Bronchus fibroblast of lung (primary cell): ENCODE measurements at places on chromosomes 4 and X. TPM values are rescaled to one million over a fixed set of nuclear protein-coding genes. Genes with fewer than 3 reads are reported as not detected.

Gene EXOC1L
- not detected in 2 replicates for total RNA-seq

Gene NLGN3
- 1.2 and 1.5 TPM in 2 replicates for total RNA-seq

Gene GC
- not detected in 2 replicates for total RNA-seq

Gene TDO2
- total RNA-seq: 1.0 and 2.0 TPM in 2 replicates

Gene WDR19
- 11.3 and 11.6 TPM in 2 replicates for total RNA-seq

Gene FREM3
- not detected in 2 replicates for total RNA-seq

Gene SNCA
- 12.6 and 18.5 TPM in 2 replicates for total RNA-seq

Gene TXK
- total RNA-seq: not detected in 2 replicates

Gene CITED1
- total RNA-seq: 0.17 TPM in 1 of 2 replicates, not detected in the other

Gene MMRN1
- total RNA-seq: not detected in 2 replicates

Gene ADGRA3
- 24.8 and 24.9 TPM in 2 replicates for total RNA-seq

Gene ZFP92
- total RNA-seq: 0.15 and 0.17 TPM in 2 replicates

Gene FGD1
- 10.4 TPM in 2 replicates for total RNA-seq

Gene PFKFB1
- 0.45 TPM in 1 of 2 replicates, not detected in the other for total RNA-seq

Gene DIPK2B
- not detected in 2 replicates for total RNA-seq

Gene CLDN2
- not detected in 2 replicates for total RNA-seq

Gene RIPPLY1
- total RNA-seq: not detected in 2 replicates

Gene GAGE12J
- not detected in 2 replicates for total RNA-seq

Gene SYN1
- total RNA-seq: 0.30 and 0.50 TPM in 2 replicates

Gene F8A1
- 1.5 and 2.4 TPM in 2 replicates for total RNA-seq

Gene CXXC4
- total RNA-seq: under 0.01 and 0.17 TPM in 2 replicates

Gene HOPX
- 33.6 and 33.7 TPM in 2 replicates for total RNA-seq

Gene SASH3
- not detected in 2 replicates for total RNA-seq

Gene AFM
- not detected in 2 replicates for total RNA-seq
